Fibroblast of lung (primary cell): ENCODE measurements at places on chromosomes 5 and 9. TPM values are rescaled to one million over a fixed set of nuclear protein-coding genes. Genes with fewer than 3 reads are reported as not detected.

TMEM232 gene
- total RNA-seq, result 5.6 and 7.4 TPM in 2 replicates

GRCh38 chr5:142644640-142645361, 41.1 kb downstream of the FGF1 start:
- peak; percentile 97 for DNase-seq

- no peak for DNase-seq
Observed at GRCh38 chr9:71355884-71356283, 234.5 kb upstream of the TRPM3 start.

TLN1 gene
- 214 and 405 TPM in 2 replicates for total RNA-seq

DNA sequence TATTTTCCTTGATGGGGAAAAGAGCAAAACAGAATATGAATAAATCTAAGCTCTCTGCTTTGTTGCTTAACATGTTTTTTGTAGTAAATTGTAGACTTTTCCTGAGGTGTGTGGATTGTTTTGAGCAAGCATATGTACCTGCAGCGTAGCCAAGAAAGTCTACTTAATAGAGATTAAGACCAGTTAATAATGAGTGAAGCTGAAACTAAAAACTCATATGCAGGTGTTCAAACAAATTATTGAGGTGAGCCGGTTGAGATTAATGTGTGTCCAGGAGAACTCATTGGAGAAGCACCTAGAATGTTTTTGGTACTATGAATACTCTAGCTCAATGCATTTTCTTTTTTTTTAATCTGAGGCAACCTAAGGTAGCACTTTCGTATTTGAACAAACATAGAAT, 49.2 kb downstream of the COX7C start:
- no peak for DNase-seq
